ENCODE measurements at places on chromosomes 1 and 21.

DNA sequence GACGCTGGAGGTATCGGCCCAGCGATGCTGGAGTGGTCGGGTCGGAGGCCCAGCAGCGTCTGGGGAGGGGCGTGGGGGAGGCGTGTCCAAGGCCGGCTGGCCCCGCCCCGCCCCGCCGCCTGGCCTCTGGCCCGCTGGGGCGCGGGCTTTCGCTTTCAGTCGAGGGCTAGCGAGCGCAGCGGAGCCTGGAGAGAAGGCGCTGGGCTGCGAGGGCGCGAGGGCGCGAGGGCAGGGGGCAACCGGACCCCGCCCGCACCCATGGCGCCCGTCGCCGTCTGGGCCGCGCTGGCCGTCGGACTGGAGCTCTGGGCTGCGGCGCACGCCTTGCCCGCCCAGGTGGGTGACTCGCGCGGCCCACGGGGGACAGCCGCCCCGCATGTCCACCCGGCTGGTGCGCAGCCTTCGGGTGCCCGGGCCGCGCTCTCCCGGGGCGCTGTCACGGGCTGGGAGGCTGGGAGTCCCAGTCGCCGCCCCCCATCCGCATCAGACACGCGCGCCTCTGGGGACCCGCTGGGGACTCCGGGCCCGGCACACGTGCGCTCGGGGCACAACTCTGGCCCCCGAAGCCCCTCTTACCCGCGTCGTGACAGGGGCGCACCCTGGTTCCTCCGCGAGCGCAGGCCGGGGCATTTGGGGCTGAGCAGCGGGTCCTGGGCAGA lies at the start of gene TNFRSF1B:
Gene TNFRSF1B (plus strand): TSS at position 158 of the 659 bp plus-strand sequence. CDS start 101 bp downstream, at position 259.
- ATAC-seq, result peak; percentile 82

- ATAC-seq, result peak; percentile 26
These were observed 21.1 kb downstream of the CACNA1E start for GRCh38 chr1:181504399-181504842.

GRCh38 chr1:18166341-18166740 lies 58.7 kb downstream of the IGSF21 start:
- no peak for ATAC-seq

DNA sequence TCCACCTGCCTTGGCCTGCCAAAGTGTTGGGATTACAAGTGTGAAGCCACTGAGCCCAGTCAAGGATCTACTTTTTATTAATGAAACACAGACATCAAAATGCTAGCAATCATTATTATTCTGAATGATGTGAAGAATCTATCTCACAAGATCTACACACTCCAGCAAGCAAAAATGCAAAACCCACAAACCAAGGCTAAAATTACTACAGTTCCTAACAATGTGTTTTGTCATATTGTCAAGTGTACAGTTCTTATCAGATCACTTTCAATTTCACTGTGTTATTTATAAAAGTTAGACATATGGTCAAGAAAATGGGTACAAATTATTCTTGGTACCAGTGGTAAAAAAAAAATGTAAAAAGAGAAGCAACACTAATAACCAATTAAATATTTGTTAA lies 61.3 kb upstream of the SDC3 start:
- ATAC-seq, result no peak

GRCh38 chr1:155455588-155456195 lies 106.9 kb downstream of the ASH1L start:
- no peak for ATAC-seq

DNA sequence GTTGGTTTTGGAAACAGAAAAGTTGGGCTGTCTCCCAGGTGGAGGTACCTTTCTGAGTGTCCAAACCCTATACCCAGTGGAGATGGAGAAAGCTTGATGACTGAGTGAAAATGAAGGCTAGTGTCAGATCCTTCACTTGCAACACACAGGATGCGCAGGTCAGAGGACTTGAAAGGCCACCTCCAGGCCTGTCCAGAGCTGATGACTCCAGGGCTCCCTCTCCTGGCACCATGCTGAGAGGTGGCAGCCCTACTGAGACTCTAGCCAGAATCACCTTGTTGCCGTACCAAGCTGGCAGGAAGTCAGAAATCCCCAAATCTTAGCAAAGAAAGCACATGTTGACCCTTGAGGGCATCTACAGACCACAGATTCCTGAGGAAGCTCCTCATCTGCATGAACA lies 16.4 kb downstream of the KNCN start:
- ATAC-seq, result no peak

DNA sequence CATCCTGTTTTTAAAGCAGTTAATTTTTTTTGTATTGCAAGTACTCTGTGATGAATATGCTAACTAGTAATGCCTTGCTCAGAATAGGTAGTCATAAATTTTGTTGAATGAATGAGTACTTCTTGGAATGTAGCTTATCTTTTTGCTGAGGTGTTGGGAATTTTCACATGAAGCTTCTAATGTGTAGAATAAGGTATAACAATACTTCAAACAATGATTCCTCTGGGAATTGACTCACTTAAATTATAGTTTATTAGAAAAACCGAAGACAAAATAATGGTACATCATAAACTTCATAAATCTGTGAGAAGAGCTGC lies 13.9 kb downstream of the CDC14A start:
- no peak for ATAC-seq

DNA sequence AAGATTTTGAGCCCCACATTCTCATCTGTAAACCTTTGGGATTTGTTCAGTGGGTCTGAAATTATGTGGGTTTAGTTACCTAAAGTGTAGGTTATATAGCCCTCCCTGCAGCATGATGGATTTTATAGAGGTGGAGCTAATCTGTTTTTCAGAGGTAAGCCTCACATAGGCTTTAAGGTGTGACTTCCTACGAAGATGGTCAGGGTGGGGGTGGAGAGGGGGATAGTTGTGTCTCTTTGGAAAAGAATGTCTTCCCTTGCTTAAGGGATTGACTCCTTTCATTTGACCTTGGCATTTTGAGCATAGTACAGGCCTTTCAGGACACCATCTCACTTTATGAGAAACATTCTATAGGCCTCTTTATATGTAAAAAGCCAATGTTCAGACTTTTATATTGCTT lies 3.4 kb downstream of the CACHD1 start:
- no peak for ATAC-seq

- no peak for ATAC-seq
These were observed 6.5 kb downstream of the RIMS3 start for GRCh38 chr1:40658751-40659648.

GRCh38 chr1:204830747-204831146 lies 39.9 kb upstream of the NFASC start:
- no peak for ATAC-seq

DNA sequence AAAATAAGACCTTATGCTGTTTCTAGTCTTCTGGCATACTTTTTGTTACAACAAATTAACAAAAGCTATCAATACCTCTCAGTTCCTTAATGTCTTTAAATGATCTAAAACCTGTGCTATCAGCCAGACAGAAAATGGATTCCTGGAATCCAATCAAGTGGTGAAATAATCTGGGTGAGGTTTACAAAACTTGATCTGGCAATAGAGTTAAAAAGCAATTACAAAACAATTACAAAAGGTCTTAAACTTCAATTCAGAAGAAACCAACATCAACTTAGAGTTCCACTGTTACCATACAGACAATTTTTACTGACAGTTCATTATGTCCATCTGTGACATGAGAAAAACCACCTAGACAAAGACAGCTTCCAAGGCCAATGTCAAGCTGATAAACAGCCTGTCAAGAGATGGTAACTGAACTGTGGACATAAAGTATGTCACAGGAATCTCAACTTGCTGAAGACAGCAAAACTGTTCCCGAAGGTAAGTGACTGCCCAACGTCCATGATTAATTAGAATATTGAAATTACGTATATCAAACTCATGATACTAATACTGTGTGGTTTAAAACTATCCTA lies 17.4 kb downstream of the ZZZ3 start:
- no peak for ATAC-seq

- ATAC-seq, result no peak
These were observed 11.2 kb downstream of the KIAA1614 start for GRCh38 chr1:180923887-180924286.

- no peak for ATAC-seq
These were observed 44.3 kb downstream of the ARHGAP29 start for GRCh38 chr1:94193128-94193527.

DNA sequence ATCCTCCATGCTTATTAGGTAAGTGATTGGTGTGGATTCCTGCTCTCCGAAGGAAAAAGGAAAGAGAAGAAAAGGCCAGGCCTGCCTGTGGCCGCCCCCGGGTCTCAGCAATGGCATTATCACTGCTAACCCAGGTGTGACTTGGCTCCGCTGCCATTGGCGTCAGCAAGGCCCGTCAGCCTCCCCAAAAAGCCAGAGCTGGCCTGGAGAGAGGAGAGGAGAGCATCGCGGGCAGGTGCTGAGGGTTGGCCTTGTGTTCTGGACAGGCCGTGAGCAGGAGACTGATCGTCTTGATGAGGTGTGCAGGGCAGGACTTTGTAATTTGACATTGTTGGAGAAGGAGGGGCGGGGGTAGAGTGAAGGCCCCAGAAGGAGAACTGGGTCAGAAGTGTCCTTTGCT lies 186.4 kb downstream of the CAMTA1 start:
- no peak for ATAC-seq

DNA sequence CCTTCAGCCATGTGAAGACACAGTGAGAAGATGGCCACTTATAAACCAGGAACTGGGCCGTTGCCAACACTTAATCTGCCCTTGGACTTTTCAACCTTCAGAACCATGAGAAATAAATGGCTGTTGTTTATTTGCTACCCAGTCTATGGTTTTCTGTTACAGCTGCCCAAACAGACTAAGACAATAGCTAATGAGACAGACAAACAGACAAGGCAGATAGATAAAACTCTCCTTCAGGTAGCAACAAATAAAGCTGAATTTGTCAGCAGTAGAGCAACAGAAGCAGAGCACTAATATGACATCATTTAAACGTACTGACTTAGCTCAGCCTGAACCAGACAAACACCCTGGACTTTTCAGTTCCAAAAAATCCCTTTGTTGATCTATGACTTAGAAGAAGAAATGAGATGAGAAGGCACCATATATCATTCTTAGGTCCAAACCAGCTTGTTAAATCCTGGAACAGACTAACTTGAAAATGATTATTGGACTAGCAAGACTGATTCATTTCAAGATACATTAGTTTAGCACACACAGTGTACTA lies 27.0 kb downstream of the ZZZ3 start:
- ATAC-seq, result no peak

GRCh38 chr1:162973381-162973795 lies 95.8 kb upstream of the RGS4 start:
- ATAC-seq, result no peak

DNA sequence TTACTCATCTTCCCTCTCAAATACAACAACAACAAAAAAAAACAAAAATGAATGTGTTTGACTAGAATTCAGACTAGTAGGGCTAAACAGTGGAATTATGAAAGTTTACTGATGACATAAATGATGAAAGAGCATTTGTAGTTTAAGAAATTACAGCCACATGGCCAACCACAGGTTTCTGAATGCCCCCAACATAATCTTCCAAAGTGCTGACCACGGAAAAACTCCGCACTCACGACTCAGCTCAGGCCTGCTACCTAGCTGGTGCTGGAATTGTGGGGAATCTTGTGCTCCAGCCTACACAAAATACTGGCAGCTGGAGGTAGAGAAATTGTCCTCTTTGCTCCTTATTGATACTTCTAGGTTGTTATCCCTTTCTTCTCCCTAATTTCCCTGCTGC lies 23.6 kb upstream of the TBX15 start:
- no peak for ATAC-seq

GRCh38 chr1:207919523-207920170 lies 8.7 kb upstream of the CD34 start:
- ATAC-seq, result peak; percentile 55

GRCh38 chr21:25179116-25179515 lies 428.2 kb downstream of the MRPL39 start:
- no peak for ATAC-seq

GRCh38 chr1:172266528-172267174 lies 153.8 kb upstream of the C1orf105 start:
- no peak for ATAC-seq
